Stimulated activated CD8-positive, alpha-beta memory T cell treated with anti-CD3 and anti-CD28 coated beads, Interleukin-7, amount 100 ng/mL, for 1 hour (primary cell): ENCODE measurements at places on chromosomes 12 and 14.

- DNase-seq = no peak
These were observed 76.2 kb upstream of the FRMD6 start for GRCh38 chr14:51575349-51576116.

GRCh38 chr12:2580821-2581220 is 213.9 kb upstream of the FKBP4 start:
- DNase-seq = no peak

DNA sequence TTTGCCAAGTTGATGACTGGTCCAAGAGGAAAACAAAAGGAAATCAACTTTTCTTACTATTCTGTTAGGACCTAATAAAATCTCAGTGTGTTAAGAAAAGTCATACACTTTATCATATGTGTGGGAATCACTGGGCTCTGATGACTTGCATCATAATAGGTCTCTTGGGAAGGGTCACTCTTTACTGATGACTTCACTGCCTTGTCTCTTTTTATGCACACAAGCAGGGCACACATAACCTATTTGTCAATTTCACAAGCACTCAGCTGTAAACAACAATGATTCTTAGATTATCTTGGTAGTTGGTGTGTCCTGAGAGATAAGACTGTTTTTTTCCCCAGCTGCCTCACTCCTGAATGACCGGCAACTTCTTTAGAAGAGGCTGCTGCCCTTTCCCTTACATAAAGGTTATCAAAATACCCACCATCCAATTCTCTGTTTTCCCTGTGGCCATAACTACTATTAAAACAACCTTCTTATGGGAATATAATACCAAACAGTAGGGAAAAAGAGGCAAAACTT is 50.9 kb upstream of the INSM2 start:
- DNase-seq = no peak

DNA sequence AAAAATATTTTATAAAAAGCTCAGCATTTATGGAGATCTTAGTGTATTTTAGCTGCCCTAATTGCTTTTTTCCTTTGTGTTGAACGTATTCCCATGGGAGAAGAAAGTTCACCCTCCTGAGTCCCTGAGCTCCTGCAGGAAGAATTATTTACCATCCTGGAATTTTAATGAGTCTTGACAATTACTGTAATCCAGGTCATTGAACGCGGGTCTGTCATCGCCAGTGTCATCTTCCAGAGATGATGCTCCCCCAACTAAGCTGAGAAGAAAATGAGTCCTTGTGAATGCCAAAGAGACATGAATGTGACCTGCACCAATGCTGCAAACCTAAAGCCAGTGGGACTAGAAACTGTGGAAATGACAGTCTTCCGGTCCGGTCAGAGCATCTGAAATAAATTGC is 129.5 kb downstream of the FBXL14 start:
- DNase-seq = no peak
